T-helper 17 cell (primary cell): ENCODE measurements at places on chromosomes 5 and 9. TPM values are rescaled to one million over a fixed set of nuclear protein-coding genes. Genes with fewer than 3 reads are reported as not detected.

DNA sequence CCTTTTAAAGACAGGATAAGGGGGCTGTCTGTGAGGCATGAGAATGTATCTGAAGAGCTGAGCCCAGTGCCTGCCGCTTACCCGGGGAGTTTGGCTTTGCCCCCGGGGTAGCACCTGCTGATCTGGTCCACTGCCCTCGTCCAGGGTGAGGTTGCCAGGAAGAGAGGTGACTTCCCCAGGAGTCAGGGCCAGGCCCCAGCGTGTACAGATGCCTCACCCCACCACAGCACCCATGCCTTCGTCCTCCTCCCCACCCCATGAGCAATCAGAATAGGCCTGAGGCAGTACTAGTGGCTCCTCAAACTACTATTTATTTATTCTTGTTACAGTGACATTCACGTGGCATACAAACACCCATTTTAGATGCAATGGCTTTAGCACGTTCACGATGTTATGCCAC is 15.7 kb upstream of the AIF1L start:
- no peak overlapping the region for H3K27ac ChIP-seq
- no peak overlapping the region for H3K4me3 ChIP-seq
- H3K36me3 ChIP-seq = no peaks in the 10 kb centered on the region
- no peak for DNase-seq

Gene YIPF5
- 40.3 TPM for total RNA-seq

DNA sequence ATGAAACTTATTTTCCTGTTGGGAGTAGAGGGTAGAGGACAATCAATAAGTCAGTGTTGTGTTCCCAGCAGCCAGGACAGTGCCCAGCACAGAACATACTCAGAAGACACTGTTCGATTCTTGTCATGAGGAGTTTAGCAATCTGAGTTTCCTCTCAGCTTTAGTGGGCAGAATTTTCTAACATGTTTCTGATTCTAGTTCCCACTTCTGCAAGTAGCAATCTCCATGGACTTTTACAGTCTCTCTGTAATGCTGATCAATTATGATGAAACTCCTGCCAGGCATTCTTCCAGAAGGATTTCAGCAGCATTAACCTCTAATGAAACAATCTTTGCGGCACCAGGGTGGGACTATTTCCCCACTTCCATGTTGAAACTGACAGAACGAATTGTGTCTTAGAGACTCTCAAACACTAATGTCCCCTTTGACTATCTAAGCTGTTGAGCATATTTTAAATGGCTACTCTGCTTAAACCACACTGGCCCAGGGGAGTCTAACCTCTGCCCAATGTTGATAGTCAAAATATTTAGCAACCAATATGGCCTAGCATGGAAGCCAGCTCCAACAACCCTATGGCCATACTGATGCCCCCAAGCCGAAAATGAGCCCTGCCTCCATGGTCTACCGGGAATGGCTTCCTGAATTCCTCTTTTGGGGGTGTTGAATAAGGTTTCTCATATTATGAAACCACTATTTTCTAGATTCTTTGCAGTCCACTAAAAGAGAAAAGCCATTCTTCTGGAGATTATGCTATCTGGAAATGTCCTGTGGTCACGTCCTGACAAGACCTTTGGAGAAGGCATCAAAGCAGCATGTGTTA is 484.3 kb downstream of the BNC2 start:
- no peak overlapping the region for H3K4me3 ChIP-seq
- no peaks in the 10 kb centered on the region for H3K4me1 ChIP-seq
- DNase-seq = no peak
- no peak overlapping the region for H3K27ac ChIP-seq

DNA sequence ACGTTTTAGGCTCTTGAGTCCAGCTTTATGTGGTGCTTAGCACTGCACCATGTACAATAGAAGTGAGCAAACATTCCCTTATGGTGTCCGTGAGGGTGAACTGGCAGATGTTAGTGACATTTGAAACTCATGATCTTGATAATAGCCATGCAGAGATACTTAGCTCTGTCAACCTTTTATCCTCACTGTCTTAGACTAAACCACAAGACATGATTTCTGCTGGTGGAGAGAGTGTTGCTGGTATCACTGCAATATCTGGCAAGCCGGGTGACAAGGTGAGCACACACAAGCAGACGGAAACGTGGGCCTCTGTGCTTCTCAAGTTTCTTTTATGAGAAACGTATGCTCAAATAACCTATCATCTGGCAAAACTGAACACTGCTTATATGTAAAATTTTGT is 68.4 kb downstream of the CAST start:
- H3K27ac ChIP-seq = no peak overlapping the region

Gene PCDHB11
- not detected for total RNA-seq

DNA sequence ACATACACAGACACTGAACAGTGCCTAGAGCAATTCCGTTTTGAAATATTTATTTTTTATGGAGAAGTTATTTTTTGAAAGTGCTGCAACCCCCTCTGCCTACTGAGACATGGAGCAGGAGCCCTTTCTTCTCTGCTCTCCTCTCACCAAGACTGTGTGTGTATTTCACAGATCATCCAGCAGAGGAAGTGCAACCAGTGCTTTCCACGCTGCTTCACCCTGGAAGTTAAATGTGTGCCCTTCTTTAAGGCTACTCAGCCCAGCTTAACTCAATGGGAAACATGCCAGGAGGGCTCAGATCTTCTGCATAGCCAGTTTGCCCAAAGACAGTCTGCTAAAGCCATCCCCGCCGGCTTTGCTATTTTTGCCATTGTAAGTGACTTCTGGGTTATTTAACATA is 606.3 kb downstream of the TLE1 start:
- no peaks in the 10 kb centered on the region for H3K27me3 ChIP-seq
- no peak for DNase-seq
- no peak overlapping the region for H3K27ac ChIP-seq
- no peaks in the 10 kb centered on the region for H3K36me3 ChIP-seq
